NCI-H748 treated with DMSO at 0.1 percent for 48 hours (cell line): ENCODE measurements at places on chromosomes 6 and 20.

DNA sequence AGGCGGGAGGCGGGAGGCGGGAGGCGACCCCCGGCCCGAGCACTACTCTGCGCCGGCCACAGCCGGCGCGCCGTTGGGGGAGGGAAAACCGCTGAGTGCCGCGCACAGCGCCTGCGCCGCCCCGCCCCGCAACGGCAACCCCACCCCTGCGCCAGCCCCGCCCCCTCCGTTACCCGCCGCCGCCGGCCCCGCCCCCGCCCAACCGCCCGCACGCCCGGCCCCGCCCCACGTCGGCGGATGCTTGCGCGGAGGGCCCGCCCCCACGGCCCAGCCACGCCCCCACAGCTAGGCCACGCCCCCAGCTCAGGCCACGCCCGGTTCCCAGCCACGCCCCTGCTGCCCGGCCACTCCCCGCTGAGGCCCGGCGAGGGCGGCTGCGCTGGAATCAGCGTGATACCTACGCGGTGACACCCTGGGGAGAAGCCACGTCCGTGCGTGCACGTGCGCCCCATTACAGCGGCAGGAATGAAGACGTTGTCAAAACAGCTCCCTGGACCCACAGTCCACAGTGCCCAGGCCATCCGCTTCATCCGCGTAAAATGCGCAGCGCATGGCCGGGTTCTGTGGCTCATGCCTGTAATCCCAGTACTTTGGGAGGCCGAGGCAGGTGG lies at the start of gene TCFL5:
Gene TCFL5, minus strand, starts transcription at position 97 of the 611 bp plus-strand sequence. CDS start 152 bp downstream, outside the sequence.
- peak; percentile 37 for DNase-seq

GRCh38 chr6:18241208-18242038 lies 22.9 kb downstream of the DEK start:
- DNase-seq: no peak

- DNase-seq: no peak
These were observed 109.2 kb upstream of the RALGAPA2 start for GRCh38 chr20:20821484-20822260.

DNA sequence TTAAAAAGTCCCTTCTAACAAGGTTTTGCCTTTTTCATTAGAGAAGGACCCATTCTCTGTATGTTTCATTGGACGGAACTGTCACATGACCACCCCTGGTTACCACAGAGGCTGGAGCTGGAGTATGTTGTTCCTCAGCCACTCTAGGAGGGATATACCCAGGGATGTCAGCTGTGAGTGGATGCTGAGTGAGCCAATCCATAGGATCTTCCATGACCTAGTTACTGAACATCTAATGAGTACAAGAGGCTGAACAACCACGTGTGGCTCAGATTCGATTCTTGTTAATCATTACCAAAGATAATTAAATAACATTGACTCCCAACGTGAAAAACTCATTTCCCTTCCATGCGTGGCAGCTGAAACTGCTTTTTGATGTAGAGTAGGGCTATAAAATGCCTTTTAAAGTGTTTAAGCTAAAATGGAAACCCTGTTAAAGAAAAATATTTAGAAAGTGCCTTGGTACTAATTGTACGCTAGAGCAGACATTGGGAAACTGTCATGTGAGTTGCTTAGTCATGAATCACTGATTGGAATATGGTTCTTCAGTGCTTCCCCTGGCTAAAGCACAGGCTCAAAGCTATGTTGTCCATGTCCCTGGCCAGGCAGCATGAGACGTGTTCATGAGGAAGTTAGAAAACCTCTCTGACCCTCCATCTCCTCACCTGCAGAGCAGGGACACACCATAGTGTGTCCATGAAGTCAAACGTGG lies 256.1 kb downstream of the ZNF217 start:
- DNase-seq: no peak

DNA sequence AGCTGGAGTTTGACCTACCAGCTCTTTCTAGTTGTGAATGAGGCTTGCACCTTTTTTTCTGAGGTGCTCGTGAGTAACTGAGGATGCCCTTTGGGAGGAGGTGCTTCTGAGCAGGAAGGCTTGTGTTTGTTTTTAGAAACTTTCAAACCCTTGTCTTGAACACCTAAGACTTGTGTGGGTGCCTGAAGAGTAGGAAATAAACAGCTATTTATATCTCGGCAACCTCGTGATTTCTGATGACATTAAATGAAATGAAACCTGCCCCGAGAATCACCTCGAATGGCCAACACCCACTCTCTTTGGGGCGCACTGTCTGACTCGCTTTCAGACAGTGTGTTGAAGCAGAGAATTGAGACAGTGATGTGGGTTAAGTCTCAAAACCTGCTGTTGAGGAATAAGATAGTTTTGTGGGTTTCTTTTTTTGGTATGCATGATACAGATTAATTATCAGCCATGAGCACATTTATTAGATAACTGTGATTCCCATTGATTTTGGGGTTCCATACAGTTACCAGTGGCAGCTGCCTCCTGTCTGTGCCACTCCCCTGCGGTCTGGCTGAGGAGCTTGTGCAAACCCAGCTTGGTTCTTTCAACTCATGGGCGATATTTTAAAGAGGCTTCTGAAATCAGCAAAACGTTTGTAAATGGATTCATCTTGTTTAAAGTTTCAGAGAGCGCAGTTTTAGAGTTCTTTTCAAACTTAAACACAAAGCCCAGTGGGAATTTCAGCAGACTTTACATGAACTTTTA lies 8.4 kb downstream of the IRF4 start:
- DNase-seq: no peak

- no peak for DNase-seq
These were observed 5.3 kb downstream of the SOBP start for GRCh38 chr6:107495196-107495643.

- DNase-seq: no peak
These were observed 156.5 kb downstream of the CDK19 start for GRCh38 chr6:110658631-110659211.

GRCh38 chr20:53298911-53299310 lies 294.7 kb downstream of the ZNF217 start:
- no peak for DNase-seq

DNA sequence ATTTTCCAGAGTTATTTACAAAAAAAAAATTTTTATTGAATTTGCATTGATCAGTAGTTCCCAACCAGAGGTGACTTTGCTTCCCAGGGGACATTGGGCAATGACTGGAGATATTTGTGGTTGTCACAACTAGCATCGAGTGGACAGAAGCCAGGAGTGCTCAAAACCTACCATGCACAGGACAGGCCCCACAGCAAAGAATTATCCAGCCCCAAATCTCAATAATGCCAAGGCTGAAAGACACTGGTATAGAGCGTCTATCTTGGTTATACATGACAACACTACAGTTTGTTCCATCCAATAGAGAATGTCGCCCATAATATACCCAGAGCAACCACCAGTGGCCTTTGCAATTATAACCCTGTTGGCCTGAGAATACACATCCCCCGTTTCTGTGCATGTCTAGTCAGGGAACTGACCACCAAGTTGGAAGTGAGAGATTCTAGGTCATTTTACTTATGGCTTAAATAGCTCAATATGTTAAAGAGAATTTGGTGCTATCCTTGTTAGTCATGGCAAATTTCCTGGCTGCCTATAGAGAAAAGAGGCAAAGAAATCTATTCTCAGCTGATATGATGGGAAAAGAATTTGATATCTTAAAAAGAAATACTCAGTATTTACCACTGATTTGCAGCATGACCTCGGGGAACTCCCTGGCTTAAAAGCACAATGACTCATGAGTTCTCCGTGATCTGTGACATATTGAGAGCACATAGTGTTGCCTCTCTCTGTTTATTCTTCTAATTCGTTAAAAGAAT lies 76.0 kb upstream of the ADTRP start:
- no peak for DNase-seq

GRCh38 chr20:8735674-8736073 lies 333.2 kb upstream of the PLCB4 start:
- DNase-seq: no peak

DNA sequence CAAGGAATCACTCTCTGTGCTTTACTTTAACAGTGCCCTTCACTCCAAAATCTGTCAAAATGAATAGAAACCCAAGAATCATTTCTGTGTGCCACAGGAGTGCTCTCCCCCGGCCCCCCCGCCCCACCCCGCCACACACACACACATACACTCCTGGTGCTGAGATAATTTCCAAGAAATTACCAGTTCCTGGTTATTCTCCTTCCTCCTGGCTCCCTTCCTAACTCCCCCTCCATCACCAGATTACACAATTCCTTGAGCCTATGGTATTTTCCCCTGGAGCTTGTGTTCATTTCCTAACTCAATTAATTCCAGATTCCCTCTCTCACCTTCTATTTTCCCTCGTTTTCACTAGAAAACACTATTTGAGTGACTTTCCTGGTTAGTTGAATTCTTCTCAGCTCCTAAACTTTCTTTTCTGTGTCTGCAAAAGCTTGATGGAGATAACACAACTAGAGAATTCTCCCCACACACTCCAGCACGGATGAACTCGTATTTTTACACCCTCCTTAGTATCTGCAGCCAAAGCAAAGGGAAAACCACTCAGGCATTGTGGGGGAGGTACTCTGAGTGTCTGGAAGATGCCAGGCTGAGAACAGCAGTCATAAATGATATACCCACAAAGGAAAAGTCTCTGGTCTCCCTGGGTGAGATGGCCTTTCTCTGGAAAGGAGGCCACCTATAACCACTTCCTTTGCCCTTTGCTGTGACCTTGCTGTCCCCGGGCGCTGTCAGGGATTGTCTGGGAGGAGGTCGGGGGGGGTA lies 1.9 kb upstream of the SLC24A3 start:
- DNase-seq: no peak

GRCh38 chr6:55034752-55035151 lies 139.6 kb upstream of the HCRTR2 start:
- DNase-seq: no peak

GRCh38 chr6:25363427-25363826 lies 84.3 kb downstream of the CARMIL1 start:
- no peak for DNase-seq

GRCh38 chr20:9397928-9398327 lies 116.5 kb upstream of the LAMP5 start:
- no peak for DNase-seq

- DNase-seq: no peak
These were observed 5.1 kb upstream of the BPI start for GRCh38 chr20:38298768-38299288.

- DNase-seq: no peak
These were observed 215.8 kb upstream of the SMLR1 start for GRCh38 chr6:130611366-130611765.
